Ammon's horn (tissue), 1 donor: ENCODE measurements at places on chromosomes 16 and 17.

DNA sequence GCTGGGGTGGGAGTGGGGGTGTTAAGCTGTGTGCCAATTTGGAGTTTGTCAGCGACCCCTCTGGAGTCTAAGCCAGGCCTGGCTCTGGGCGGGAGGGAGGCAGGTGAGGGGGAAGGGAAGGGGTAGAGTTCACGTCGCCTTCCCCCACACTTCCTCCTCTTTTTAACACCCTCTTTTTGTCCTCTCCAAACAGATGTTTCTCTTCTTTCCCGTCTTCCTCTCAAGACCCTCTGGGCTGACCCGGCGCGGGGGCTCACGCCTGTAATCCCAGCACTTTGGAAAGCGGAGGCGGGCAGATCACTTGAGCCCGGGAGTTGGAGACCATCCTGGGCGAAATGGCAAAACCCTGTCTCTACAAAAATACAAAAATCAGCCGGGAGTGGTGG, 3.3 kb downstream of the HOXB1 start:
- no peak for DNase-seq

- no peak for DNase-seq
These were observed at the start of gene CRAMP1 for GRCh38 chr16:1612320-1613111. Gene CRAMP1, plus strand, starts transcription at chr16:1612360. Its CDS starts 2,280 bp downstream, at chr16:1614640.

- DNase-seq, result no peak
These were observed 3.0 kb upstream of the NEURL4 start for GRCh38 chr17:7332111-7332510.

DNA sequence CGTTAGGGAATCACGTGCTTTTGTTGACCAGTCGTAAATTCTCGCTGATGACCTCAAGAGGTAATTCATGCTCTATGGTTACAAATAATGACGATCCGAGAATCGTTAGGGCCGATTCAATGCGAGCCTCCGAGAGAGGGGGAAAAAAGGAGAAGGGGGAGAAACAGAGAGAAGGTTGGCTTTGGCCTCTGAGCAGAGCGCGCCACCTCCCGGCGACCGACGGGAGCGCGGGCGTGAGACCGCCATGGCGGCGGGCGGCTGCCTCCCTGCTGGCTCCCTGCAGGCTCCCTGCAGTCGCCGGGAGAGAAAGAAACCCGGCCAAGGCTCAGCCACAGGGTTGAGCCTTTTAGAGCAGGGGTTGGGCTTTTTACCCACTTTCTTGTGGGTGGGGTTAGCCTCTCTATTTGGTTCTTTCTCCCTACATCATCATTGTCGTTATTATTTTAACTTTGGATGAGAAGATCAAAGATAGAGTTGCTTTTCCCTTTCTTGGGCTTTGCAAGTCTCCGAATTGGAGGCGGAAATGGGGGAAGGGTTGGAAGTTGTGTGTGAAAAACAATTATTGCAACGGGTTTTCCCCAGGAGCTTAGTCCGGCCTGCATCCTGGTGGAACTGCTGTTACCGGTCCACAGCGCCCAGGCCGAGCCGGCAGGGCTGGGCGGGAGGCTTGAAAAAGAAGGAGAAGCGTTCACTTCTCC, 410 bp upstream of the HOXB5 start:
- DNase-seq, result no peak

DNA sequence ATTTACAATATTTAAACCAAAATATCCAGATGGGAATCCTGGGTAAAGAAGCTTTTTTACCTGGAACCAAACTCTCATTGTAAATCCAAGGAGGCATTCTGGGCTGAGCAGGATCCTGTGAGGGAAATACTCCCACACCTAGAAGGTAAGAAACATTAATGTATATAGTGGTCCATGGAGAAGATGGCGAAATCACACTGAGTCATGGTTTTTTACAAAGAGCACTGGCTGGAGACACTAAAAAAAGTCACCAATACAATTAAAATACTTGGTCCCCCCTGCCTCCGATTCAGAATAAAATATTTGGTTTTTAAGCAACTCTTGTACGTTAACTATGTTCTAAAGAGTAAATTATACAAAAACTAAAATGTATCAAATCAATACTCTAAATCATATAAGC, 32.9 kb downstream of the SYNRG start:
- no peak for DNase-seq

GRCh38 chr17:82228278-82228841, 482 bp upstream of the SLC16A3 start:
- DNase-seq, result no peak

GRCh38 chr17:83178533-83179304, 99.3 kb downstream of the METRNL start:
- DNase-seq, result peak; percentile 1

- DNase-seq, result no peak
These were observed 33.1 kb downstream of the TRPV2 start for GRCh38 chr17:16448490-16448889.

DNA sequence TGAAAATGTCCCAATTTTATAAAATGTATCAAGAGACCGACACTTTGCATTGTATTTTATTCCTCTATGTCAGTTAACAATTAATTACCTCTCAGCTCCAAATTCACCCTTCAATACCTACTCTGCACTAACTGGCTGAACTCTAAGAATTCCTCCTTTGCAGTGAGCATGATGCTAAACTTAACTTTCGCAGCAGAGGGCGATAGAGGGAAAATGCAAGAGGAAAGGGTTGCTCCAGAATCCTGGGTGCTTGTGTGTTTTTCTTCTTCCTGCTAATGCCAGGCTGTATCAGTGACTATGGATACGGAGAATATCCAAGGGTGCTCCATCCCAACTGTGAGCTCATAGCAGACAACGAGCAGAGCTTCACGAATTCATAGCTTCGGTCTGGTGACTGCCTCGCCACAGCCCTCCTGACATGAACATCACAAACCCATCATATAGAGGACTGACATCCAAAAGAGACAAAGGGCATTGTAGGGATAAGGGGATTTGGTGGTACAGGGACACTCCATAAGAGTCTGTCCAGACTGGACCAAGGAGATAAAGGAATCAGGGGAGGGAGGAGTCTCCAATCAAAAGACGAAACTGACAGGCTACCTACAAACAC, 172.9 kb downstream of the STX8 start:
- DNase-seq, result no peak

DNA sequence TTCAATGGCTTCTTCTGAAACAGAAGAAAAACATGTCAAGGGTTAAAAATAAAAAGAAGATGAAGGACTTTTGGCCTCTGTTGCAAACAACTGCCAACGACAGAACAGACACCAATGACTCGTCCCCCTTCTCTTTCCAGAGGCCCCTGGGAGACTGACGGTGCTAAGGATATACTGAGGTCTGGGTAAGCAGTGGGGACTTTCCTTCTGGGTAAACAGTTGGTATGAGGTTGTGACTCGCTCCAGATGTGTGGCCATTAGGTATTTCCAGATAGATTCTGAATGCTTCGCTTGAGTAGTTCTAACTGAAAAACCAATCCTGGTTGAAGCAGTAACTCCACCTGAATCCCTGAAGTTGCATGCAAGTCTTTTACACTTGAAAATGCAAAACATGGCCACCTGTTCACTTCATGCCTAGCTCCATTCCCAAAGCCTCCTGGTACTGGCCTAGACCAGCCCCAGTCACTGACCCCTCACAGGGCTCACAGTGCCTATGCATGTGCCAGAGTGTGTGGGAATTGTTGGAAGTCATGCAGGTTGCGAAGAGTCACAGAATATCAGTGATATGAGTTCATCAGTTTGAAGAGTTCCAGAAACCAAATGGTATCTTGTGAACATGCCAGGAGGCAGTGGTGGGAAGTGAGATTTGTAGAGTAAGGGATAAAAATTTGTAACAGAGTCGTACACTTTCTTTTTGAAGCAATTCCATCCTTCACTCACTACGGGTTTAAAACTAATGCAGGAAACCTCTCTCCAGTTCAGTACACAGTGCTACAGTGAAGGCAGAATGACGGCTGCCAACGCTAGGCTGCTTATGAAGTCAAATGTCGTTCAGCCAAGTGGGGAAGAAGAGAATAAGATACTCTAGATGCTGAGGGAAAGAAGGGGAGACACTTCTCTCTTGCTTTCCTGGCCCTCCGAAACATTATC, 217.8 kb downstream of the ZFHX3 start:
- no peak for DNase-seq

DNA sequence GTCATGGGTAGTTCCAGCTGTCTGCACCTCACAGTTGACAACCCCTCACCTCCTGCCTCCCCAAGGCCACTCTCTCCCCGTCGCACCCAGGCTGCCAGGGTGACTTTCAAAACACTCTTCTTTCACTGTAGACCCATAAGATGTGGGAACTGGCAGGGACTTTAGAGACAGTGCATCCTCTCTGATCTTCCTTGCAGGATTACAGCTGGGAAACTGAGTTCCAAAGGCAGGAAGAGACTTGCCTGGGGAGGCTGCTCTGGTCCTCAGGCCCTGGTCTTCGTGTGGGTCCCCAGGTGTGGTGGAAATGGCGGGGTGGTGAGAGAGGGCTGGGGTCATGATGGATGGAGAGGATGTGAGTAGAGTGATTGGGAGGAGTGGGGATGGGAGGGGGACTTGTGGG, 21.9 kb upstream of the NKD1 start:
- no peak for DNase-seq

DNA sequence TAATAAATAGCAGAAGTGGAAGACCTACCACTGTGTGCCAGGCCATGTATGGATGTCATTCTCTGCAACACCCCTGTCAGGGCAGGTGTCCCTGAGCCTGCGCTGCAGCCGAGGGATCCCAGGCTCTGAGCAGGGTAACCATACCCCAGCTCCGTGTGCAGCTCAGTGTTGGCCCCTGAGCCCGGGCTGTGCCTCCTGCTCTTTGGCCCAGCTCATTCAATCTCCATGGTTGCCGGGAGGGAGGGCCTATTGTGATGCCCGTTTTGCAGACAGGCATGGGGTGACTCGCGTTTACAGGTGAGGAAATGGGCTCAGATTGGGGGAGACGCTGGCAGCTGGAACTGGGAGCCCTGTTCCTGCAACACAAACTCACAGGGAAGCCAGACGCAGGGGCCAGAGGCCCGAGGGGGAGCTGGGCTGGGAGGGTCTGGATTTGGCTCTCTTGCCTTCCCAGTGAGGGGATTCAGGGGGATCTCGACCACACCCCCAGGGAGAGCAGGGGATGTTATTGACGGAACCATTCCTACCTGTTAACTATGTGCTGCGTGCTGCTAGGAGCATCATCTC, 190.5 kb downstream of the IRF8 start:
- no peak for DNase-seq

GRCh38 chr17:16997514-16998429, 25.9 kb upstream of the TNFRSF13B start:
- no peak for DNase-seq

GRCh38 chr17:57707892-57708291, 37.2 kb downstream of the CCDC182 start:
- peak; percentile 67 for DNase-seq

DNA sequence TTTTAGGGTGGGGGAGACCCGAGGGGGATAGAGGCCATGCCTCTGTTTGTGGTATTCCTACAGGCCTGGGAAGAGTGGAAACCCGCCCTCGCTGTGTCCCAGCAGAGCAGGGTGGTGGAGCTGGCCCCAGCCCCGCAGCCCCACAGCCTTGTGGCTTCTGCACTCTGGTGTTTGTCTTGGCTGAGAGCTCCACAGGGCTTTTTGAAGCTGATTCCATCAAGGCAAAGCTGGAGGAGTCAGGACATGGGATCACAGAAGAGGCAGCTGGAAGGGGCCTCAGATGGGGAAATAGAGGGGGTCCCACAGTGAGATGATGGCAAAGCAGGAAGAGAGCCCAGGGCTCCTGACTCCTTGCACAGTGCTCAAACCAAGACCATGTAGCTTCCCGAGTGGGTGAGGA, 5.0 kb upstream of the WFIKKN2 start:
- no peak for DNase-seq

GRCh38 chr17:34398990-34399389, 36.0 kb upstream of the CCL1 start:
- DNase-seq, result peak; percentile 47

- no peak for DNase-seq
These were observed 64.6 kb downstream of the MRTFB start for GRCh38 chr16:14135704-14136103.

GRCh38 chr17:62045517-62045916, 19.6 kb downstream of the MED13 start:
- no peak for DNase-seq

GRCh38 chr17:76716839-76717215, 6.1 kb upstream of the MXRA7 start:
- DNase-seq, result no peak

GRCh38 chr16:10601444-10602408, 21.3 kb upstream of the EMP2 start:
- no peak for DNase-seq

GRCh38 chr16:48155926-48156789, at the start of gene ABCC12:
Gene ABCC12, minus strand, starts transcription at chr16:48155993. Its CDS starts 9,569 bp downstream, at chr16:48146424.
- no peak for DNase-seq

DNA sequence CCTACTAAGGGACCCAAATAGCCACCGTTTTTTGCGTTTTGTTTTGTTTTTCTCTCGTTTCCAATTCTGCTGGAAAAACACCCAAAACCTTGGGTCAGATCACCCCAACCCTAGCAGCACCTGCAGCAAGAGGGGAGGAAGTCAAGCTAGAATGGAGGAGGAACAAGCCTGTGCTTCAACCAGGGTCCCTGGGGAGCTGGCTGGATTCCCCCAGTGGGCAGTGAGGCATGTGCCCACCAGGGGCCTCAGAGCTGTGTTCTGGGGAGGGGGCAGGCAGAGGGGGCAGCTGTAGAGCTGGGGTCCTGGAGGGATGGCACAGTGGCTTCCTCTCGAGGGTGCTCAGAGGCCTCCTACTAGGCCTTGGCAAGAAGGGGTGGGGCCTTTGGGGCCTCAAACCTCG, 6.5 kb downstream of the CD79B start:
- no peak for DNase-seq

- DNase-seq, result no peak
These were observed 147.3 kb downstream of the PCTP start for GRCh38 chr17:55898195-55898594.

GRCh38 chr17:39791111-39791992, 53.6 kb downstream of the GRB7 start:
- DNase-seq, result no peak

DNA sequence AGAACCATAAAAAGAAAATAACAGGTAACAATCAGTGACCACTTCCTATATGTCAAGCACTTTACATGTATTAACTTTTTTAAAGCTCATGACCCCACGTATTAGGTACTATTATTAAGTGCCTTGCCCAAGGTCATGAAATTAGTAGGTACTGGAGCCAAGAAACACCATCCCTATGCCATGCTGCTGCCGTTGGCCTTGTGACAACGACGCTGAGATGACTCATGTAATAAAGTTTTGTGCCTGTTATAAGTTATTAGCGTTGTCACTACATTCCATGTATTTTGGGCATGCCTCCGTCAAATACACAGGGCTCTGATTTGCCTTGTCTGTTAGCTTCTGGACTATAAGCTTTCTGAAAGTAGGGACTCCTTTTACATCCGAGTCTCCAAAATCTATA, 1.4 kb downstream of the BBS2 start:
- DNase-seq, result no peak

DNA sequence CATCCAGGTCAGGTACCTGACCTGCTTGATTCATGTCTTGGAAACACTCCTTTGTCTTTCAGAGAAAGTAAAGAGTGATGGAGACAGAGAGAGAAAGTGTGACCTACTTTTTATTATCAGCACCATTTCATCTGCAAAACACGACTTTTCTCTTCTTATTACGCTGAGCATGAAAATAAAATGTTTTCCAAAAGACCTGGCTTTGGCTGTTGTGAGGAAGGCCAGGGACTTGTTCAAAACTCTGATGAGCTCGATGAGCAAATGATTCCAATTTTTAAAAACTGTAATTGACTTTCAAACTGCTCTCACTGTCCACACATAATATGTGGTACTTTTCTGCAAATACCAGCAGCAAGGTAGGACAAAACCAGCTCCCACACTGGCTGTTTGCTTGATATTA, 679.9 kb downstream of the MAF start:
- DNase-seq, result no peak

- DNase-seq, result no peak
These were observed 8.6 kb downstream of the MAP2K3 start for GRCh38 chr17:21292867-21293830.
